ENCODE measurements at places on chromosomes 4 and X.
A peak's percentile ranks its signal among the peaks of the same experiment; 100 is the strongest.

GRCh38 chr4:146478009-146478408 lies 43.7 kb downstream of the SLC10A7 start:
- no peak for DNase-seq

DNA sequence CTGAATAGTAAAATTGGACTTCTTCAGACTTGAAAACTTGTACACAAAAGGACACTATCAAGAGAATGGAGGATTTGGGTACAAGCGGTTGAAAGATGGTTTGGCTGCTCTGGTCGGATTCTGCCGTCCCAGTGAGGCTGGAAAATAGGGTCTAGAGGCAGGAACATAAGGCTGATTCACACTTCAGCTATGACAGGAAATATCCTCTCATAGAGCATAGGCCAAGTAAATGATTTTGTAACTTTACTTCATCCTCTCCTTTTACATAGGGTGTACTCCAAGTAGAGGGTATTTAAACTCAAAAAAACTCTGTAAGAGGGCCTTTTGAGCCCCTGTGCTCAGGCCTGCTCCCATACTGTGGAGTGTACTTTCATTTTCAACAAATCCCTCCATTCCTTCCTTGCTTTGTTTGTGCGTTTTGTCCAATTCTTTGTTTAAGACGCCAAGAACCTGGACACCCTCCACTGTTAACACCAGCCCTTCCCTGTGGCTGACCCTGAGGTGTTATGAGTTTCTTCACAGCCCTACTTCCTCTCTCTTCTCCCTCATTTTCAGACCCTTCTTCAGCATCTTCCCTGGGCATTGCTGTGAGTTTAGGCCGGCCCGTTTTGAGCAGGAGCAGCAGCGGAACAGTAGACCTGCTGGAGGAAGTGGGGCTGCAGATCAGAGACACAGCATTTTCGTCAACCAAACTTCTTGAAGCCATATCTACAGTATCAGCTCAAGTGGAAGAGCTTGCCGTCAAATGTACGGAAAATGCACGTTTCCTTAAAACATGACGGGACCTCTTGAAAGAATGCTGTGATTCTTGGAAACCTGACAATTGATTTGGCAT lies 7.2 kb downstream of the PGAM4 start:
- DNase-seq = no peak

- DNase-seq = no peak
Measured at GRCh38 chrX:143461606-143462005, 55.7 kb downstream of the SPANXN3 start.

DNA sequence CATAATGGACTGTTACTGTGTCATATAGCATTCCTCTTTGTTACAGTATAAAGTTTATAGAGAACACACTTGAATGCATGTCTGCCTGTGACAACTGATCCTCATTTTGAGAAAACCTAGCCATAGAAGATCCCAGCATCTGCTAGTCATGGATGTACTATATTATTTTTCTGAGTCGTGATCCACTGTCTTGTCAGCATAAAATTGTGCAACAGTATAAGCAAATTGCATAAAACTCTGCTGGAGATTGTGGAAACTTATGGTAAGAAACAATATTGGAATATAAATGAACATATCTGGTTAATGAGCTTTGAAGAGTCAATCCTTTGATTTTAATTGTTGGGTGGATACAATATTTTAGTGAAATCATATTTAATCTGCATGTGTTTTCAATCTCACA lies 3.6 kb downstream of the NEIL3 start:
- no peak for DNase-seq

- DNase-seq = no peak
Measured at GRCh38 chrX:69226459-69227158, 61.4 kb upstream of the PJA1 start.

DNA sequence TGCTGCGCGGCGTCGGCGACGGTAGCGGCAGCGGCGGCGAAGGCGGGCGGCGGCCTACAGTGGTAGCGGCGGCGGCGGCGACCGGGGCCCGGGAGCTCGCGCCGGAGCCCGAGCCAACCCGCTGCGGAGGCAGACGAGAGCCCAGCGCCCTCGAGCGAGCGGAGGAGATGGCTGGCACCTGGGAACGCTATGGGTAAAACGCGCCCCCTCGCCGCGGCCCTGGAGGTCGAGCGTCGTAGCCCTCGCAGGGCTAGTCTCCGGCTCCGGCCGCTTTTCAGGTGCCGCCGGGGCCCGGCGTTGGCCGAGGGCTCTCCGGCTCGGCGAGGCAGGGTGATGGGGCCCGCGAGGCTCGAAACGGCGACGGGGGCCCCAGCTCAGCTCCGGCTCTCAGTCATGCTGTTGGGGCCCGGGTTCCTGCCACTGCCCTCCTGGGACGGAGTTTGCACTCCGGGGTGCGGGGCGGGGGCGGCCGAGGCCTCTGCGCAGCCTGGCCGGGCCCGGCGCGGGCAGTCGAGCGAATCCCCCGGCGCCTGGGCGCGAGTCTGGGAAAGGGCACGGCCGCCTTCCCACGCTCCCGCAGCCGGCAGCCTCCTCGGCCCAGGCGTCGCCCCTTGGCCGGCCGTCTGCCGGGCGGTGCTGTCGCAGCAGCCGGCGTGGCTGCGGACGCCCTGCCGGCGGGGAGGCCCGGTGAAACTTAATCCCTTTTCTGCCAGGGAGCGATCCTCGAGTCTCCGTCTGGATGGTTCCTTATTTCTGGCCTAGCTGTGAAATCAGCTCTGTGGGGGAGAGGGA lies 768 bp downstream of the MID2 start:
- peak; percentile 1 for DNase-seq

- DNase-seq = no peak
Measured at GRCh38 chr4:118325431-118325830, 27.4 kb downstream of the PRSS12 start.

DNA sequence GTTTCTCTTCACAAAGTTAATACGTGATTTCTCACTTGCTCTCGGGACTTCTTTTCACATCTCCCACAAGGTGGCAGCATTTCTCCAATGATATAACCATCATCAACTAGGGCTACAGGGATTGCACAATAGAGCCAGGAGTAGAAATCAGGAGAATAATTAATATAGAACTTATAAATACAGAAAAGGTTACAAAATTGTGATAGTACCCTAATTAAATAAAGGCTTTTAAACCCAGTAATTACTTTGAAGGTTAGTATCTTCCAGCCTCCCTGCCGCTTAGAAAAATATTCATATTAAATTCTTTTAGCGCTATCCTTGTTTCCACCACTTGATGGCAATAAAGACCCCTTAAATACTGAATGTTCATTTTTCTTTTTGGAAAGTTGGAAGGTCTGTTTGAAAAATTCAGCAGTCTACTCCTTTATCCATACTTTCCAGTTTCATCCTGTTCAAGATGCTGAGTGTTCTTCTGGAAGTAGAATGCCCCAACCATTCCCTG lies 65.8 kb downstream of the RASGEF1B start:
- DNase-seq = no peak

DNA sequence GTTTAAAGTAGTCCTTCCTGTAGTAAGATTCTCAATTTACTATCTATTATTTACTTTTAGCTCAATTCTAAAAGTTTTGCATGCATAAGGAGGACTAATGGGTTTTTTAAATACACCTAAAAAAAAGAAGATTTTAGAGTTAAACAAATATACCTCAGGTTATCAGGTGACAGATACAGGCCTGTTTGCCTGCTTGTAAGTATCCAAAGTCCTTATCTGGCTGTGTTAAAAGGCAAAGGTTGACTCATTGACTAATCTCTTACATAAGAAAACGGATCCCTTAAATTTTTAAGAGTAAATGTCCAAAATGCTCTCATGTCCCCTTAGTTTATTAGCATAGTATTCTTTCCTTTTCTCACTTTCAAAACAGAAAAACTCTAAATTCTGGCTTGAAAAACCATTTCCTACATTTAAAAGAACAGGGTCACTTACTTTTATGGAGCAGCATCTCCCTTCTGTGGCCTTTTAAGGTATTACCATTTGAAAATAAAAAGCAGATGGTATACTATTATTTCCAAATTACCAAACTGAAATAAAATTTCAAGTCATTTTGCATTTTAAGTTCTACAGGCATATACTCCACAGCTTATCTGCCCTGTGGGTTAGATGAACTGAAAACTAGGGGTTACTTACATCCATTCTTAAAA lies 4.5 kb downstream of the CBR4 start:
- no peak for DNase-seq

GRCh38 chr4:151315212-151315886 lies 10.1 kb downstream of the SH3D19 start:
- DNase-seq = no peak

DNA sequence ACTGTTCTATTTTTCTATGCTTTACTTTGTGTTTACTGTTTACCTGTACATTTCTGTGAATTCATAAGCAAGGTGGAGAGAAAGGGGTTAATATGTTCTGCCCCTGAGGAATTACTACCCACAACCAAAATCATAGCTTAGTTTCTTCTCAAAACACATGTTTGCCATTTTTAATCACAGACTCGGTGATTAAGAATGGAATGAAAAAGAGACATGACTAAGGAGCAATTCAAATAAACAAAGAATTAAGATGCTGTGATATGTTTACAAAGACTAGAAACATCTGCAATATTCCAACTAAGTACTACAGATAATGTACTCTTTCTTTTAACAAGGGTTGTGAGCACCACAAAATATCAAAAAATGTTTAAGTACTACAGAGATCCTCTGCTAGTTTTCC lies 11.7 kb upstream of the FAT4 start:
- no peak for DNase-seq

GRCh38 chr4:156619154-156619934 lies 352.3 kb downstream of the PDGFC start:
- no peak for DNase-seq

- no peak for DNase-seq
Measured at GRCh38 chr4:159655547-159655946, 552.7 kb downstream of the RAPGEF2 start.

GRCh38 chr4:117514391-117515175 lies 429.2 kb upstream of the TRAM1L1 start:
- DNase-seq = no peak

DNA sequence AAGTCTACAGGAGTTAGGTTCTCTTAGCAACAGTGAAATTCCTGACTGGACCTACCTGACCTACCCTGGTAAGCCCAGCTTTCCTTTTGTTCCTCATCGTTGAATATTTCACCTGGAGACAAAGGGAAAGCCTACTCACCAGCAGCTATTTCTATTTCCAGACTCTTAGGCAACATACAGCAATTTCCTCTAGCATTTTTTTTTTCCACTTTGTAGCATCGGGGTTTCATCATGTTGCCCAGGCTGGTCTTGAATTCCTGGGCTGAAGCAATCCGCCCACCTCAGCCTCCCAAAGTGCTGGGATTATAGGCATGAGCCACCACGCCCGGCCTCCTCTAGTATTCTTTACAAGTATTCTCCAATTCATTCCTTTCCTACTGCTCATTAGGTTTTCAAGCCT lies 6.8 kb upstream of the S100G start:
- no peak for DNase-seq

DNA sequence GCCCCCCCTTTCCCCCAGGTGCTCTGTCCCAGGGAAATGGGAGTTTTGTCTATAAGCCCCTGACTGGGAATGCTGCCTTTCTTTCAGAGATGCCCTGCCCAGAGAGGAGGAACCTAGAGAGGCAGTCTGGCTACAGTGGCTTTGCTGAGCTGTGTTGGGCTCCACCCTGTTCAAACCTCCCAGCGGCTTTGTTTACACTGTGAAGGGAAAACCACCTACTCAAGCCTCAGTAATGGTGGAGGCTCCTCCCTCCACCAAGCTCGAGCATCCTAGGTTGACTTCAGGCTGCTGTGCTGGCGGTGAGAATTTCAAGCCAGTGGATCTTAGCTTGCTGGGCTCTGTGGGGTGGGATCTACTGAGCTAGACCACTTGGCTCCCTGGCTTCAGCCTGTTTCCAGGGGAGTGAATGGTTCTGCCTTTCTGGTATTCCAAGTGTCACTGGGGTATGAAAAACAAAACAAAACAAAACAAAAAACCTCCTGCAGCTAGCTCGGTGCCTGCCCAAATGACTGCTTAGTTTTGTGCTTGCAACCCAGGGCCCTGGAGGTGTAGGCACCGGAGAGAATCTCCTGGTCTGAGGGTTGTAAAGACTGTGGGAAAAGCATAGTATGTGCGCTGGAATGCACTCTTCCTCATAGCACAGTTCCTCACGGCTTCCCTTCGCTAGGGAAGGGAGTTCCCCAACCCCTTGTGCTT lies 41.7 kb downstream of the ITM2A start:
- no peak for DNase-seq

DNA sequence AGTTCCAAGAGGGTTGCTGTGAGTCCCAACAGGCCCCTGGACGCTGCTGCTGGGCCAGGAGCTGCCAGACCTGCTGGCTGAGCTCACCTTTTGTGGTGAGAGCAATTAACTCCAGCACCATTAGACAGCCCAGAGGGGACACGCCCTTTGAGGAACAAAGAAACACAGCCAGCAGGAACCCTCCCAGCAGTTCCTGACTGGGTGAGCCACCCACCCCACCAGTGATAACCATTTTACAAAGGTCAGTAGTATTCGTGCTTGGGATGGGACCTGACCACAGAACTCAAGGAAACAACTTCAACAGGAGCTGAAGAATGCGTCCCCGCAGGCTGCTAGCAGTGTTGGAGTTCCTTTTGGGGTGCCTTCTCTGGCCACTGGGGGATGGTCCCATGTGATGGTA lies 38.8 kb upstream of the AFAP1 start:
- no peak for DNase-seq

DNA sequence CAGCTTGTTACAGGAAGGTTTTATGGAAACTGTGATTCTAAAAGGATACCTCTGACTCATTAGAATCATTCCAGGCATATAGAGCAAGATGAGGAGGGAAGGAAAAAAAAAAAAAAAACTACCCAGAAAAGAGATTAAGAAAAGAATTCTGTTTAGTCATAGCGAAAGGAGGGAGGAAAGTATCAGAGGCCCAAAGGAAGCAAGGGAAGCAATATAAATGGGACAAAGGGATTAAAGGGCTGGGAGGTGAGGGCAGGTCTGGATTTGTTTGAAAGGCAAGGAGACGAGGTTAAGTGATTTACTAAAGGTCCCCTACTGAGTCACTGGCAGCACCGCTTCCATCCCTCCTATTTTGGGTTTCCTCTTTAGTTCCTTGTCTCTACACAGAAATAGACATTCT lies 88.6 kb upstream of the IL1RAPL1 start:
- DNase-seq = no peak

DNA sequence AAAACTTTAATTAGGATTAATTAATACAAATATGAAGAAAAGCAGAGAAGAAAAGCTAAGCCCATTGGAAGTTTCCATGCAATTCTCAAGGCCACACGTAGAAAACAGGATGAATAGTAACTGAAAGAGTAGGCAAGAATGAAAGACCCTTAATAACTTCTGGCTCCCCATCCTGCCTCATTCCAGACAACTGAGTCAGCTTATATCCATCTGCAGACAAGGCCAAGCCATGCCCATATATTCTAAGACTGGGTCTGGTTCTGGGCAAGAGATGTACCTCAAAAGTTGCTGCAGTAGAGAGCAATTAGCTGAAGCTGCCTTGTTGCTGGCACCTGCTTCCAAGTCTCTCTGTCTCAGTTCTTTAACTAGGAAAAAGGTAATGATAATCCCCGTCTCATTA lies 244.1 kb downstream of the GPC3 start:
- DNase-seq = no peak

GRCh38 chrX:95728446-95728845 lies 956.2 kb upstream of the DIAPH2 start:
- DNase-seq = no peak

DNA sequence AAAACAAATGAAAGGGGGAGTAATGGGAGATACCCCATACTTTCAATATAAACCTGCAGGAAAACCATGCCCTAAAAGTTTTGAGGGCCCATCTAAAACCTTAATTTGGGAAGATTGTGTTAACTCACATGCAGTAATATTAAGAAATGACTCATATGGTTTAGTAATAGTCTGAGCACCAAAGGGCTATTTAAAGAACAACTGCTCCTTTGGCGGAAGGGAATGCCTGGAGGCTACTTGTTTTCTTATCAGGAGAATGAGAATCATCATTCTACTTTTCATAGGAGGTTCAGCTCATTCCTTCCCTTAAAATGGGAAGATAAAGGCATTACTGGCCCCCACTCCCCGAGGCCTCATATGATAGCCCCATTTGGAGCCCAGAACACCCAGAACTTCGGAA lies 47.6 kb downstream of the SPIN3 start:
- DNase-seq = no peak

All from activated CD4-positive, CD25-positive, alpha-beta regulatory T cell (primary cell).